ENCODE measurements at places on chromosomes 7 and 10. TPM values are rescaled to one million over a fixed set of nuclear protein-coding genes. Genes with fewer than 3 reads are reported as not detected.

FAM25A gene
- not detected for total RNA-seq

SPDYE9 gene
- total RNA-seq = not detected

LBX1 gene
- not detected for total RNA-seq

CDNF gene
- 4.9 TPM for total RNA-seq

ACBD5 gene
- total RNA-seq = 19.2 TPM

FBXL13 gene
- total RNA-seq = 0.93 TPM

FAM131B gene
- total RNA-seq = 1.4 TPM

PNLIPRP3 gene
- total RNA-seq = not detected

DNA sequence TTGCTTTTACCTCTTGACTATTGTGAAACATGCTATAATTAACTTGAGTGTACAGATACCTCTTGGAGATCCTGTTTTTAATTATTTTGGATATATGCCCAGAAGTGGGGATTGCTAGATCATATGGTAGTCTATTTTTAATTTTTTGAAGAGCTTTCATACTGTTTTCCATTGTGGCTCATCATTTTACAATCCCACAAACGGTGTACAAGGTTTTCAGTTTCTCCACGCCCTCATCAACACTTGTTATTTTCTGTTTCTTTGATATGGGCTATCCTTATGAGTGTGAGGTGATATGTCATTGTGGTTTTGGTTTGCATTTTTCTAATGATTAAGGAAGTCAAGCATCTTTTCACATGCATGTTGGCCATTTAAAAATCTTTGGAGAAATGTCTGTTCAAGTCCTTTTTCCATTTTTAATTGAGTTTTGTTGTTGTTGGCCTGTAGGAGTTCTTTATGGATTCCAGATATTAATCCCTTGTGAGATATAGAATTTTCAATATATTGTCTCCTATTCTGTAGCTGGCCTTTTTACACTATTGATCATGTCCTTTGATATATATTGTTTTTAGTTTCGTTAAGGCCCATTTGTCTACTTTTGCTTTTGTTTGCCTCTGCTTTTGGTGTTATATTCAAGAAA lies 7.5 kb downstream of the AGK start:
- DNase-seq = no peak
- no peaks in the 10 kb centered on the region for H3K4me1 ChIP-seq
- no peak overlapping the region for H3K4me3 ChIP-seq
- peaks cover 22% of the 10 kb centered on the region for H3K36me3 ChIP-seq
- H3K27me3 ChIP-seq = no peaks in the 10 kb centered on the region

- DNase-seq = no peak
- H3K4me3 ChIP-seq = no peak overlapping the region
- H3K36me3 ChIP-seq = no peaks in the 10 kb centered on the region
- H3K27me3 ChIP-seq = no peaks in the 10 kb centered on the region
- no peaks in the 10 kb centered on the region for H3K4me1 ChIP-seq
Observed at GRCh38 chr7:91266689-91267090, 2.5 kb downstream of the FZD1 start.

GRCh38 chr10:70162892-70163201 lies 7.5 kb downstream of the SAR1A start:
- H3K4me3 ChIP-seq = no peak overlapping the region
- H3K36me3 ChIP-seq = peaks cover 16% of the 10 kb centered on the region
- H3K27me3 ChIP-seq = no peaks in the 10 kb centered on the region
- H3K27ac ChIP-seq = peak overlapping the region; percentile 50

GRCh38 chr7:70635633-70636032 lies 496.3 kb upstream of the GALNT17 start:
- H3K36me3 ChIP-seq = no peaks in the 10 kb centered on the region
- H3K27ac ChIP-seq = no peak overlapping the region
- H3K4me1 ChIP-seq = no peaks in the 10 kb centered on the region
- no peaks in the 10 kb centered on the region for H3K27me3 ChIP-seq

GRCh38 chr10:11631890-11632587 lies 20.6 kb upstream of the USP6NL start:
- peaks cover 7% of the 10 kb centered on the region for H3K4me1 ChIP-seq
- peak overlapping the region; percentile 9 for H3K4me3 ChIP-seq
- no peak overlapping the region for H3K27ac ChIP-seq

DNA sequence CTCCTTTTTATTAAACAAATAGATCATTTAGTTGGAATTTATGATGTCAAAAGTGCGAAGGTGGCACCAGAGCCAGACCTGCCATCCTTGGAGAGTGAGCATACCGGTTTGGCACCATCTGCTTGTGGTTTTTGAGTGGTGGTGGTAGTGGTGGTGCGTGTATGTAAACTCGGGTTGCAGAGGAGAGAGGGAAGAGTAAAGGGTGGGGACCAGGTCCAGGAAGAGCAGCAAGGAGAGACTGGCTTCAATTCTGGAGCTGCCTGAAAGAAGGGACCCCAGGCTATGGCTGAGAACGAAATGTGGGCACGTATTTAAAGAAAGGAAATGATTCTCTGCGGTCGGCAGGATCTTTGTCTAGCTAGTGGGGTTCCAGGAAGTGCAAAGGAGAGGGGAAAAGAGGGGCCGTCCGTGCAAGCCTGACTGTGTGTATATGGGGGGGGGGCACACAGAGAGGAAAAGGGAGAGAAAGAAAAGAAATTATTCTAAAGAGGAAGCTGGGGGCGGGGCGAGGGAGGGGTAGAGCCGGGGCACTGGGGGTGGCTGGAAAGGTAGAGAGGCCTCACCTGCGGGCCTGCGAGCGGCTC lies 448 bp upstream of the GOLGA7B start:
- no peaks in the 10 kb centered on the region for H3K36me3 ChIP-seq
- H3K27me3 ChIP-seq = no peaks in the 10 kb centered on the region

DNA sequence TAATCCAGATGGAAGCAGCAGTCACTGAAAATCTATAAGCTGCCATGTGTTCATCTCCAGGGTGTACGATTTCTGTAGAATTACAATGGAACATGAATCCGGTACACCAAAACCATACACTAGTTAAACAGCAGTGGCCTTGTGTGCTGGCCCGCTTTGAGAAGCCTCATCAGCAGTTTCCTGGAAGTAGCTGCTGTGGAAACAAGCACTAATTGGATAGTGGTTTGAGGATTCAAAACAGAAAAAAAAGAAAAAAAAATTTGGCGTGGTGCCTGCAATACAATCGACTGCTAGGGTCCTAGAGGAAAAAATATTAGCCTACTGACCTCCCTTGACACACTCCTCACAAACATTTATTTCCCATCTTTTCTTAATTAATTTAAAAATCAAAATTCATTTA lies 545.9 kb downstream of the SORCS1 start:
- DNase-seq = no peak
- no peak overlapping the region for H3K27ac ChIP-seq
- no peaks in the 10 kb centered on the region for H3K36me3 ChIP-seq
- no peak overlapping the region for H3K4me3 ChIP-seq

- no peak for DNase-seq
- no peaks in the 10 kb centered on the region for H3K36me3 ChIP-seq
- H3K27ac ChIP-seq = peak overlapping the region; percentile 94
- H3K27me3 ChIP-seq = no peaks in the 10 kb centered on the region
Observed at GRCh38 chr10:104339469-104340110, 1.3 kb upstream of the ITPRIP start.

DNA sequence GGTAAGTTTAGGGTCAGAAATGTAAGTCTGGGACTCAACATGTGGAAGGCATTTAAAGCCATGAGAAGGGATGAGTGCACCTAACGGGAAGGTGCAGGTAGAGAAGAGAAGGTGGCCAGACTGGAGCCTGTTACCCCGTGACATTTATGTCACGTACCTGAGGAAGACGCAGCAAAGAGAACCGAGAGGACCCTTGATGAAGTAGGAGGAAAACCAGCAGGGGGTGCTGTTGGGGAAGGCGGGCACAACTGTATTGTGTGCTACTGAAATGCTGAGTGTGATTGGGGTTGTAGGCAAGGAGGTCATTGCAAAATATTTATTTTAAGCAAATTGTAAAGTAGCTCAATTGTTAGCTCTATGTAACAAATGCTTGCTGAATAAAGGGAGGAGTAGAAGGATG lies 338.2 kb upstream of the PRKCQ start:
- H3K36me3 ChIP-seq = no peaks in the 10 kb centered on the region
- no peak overlapping the region for H3K27ac ChIP-seq
- H3K4me1 ChIP-seq = no peaks in the 10 kb centered on the region
- DNase-seq = peak; percentile 60

GRCh38 chr10:48978318-48978717 lies 38.7 kb upstream of the LRRC18 start:
- H3K36me3 ChIP-seq = no peaks in the 10 kb centered on the region
- H3K27me3 ChIP-seq = no peaks in the 10 kb centered on the region
- DNase-seq = no peak
- H3K4me3 ChIP-seq = no peak overlapping the region
- no peaks in the 10 kb centered on the region for H3K4me1 ChIP-seq

GRCh38 chr7:113521468-113521867 lies 397.3 kb downstream of the PPP1R3A start:
- DNase-seq = no peak
- H3K36me3 ChIP-seq = no peaks in the 10 kb centered on the region
- H3K4me1 ChIP-seq = no peaks in the 10 kb centered on the region
- no peak overlapping the region for H3K27ac ChIP-seq
- H3K4me3 ChIP-seq = no peak overlapping the region

GRCh38 chr7:40697653-40698052 lies 562.8 kb downstream of the SUGCT start:
- no peak overlapping the region for H3K27ac ChIP-seq
- no peaks in the 10 kb centered on the region for H3K4me1 ChIP-seq
- H3K27me3 ChIP-seq = no peaks in the 10 kb centered on the region
- H3K4me3 ChIP-seq = no peak overlapping the region
- no peak for DNase-seq

GRCh38 chr7:142798451-142799436 lies 28.0 kb downstream of the PRSS2 start:
- peaks cover 21% of the 10 kb centered on the region for H3K36me3 ChIP-seq
- H3K4me1 ChIP-seq = peaks cover 49% of the 10 kb centered on the region
- H3K4me3 ChIP-seq = peak overlapping the region; percentile 83
- H3K27me3 ChIP-seq = no peaks in the 10 kb centered on the region
- peak overlapping the region; percentile 98 for H3K27ac ChIP-seq

GRCh38 chr10:63887023-63887589 lies 365.9 kb downstream of the REEP3 start:
- DNase-seq = no peak
- H3K4me3 ChIP-seq = no peak overlapping the region
- no peaks in the 10 kb centered on the region for H3K36me3 ChIP-seq
- H3K27me3 ChIP-seq = no peaks in the 10 kb centered on the region
- H3K27ac ChIP-seq = no peak overlapping the region

GRCh38 chr10:86900955-86901354 lies 56.5 kb downstream of the MMRN2 start:
- no peaks in the 10 kb centered on the region for H3K36me3 ChIP-seq
- no peak for DNase-seq
- no peaks in the 10 kb centered on the region for H3K4me1 ChIP-seq
- H3K4me3 ChIP-seq = no peak overlapping the region

DNA sequence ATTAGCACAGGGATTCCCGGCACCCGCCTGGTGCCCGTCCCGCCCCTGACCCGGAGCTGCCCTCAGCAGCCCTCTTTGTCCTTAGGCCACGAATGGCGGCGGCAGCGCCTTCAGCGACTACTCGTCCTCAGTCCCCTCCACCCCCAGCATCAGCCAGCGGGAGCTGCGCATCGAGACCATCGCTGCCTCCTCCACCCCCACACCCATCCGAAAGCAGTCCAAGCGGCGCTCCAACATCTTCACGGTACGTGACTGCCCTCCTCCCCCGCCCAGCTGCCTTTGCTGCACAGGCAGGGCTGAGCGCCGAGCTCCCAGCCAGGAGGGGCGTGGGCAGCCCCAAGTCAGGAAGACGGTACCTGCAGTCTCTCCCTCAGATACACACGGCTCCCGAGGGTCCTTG lies 33.6 kb downstream of the AGAP3 start:
- no peaks in the 10 kb centered on the region for H3K36me3 ChIP-seq
- H3K4me1 ChIP-seq = no peaks in the 10 kb centered on the region
- DNase-seq = no peak
- no peak overlapping the region for H3K27ac ChIP-seq
- no peaks in the 10 kb centered on the region for H3K27me3 ChIP-seq

GRCh38 chr7:322708-323111 lies 32.7 kb downstream of the FOXL3 start:
- no peak overlapping the region for H3K27ac ChIP-seq
- H3K36me3 ChIP-seq = no peaks in the 10 kb centered on the region
- H3K4me1 ChIP-seq = no peaks in the 10 kb centered on the region
- no peak overlapping the region for H3K4me3 ChIP-seq

GRCh38 chr10:103053659-103054581 lies 135.8 kb downstream of the CNNM2 start:
- no peaks in the 10 kb centered on the region for H3K27me3 ChIP-seq
- peaks cover 15% of the 10 kb centered on the region for H3K4me1 ChIP-seq
- no peaks in the 10 kb centered on the region for H3K36me3 ChIP-seq
- peak; percentile 63 for DNase-seq

DNA sequence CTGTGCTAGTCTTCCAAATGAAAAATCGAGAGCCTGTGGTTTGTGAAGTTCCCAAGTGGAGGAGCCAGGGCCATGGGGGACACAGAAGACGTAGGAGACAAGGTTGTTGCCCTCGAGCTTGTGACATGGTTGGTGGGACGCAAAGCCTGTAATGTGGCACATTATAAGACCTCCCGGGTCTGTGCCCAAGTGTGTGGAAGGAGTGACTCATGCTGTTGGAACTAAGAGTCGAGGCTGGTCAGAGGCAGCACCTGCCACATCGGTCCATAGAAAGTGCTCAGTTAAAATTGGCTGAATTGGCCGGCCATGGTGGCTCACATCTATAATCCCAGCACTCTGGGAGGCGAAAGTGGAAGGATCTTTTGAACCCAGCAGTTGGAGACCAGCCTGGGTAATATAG lies 27.0 kb upstream of the PODXL start:
- no peaks in the 10 kb centered on the region for H3K4me1 ChIP-seq
- H3K4me3 ChIP-seq = no peak overlapping the region
- no peaks in the 10 kb centered on the region for H3K36me3 ChIP-seq
- DNase-seq = no peak
